ENCODE measurements at places on chromosomes 6 and 20.

DNA sequence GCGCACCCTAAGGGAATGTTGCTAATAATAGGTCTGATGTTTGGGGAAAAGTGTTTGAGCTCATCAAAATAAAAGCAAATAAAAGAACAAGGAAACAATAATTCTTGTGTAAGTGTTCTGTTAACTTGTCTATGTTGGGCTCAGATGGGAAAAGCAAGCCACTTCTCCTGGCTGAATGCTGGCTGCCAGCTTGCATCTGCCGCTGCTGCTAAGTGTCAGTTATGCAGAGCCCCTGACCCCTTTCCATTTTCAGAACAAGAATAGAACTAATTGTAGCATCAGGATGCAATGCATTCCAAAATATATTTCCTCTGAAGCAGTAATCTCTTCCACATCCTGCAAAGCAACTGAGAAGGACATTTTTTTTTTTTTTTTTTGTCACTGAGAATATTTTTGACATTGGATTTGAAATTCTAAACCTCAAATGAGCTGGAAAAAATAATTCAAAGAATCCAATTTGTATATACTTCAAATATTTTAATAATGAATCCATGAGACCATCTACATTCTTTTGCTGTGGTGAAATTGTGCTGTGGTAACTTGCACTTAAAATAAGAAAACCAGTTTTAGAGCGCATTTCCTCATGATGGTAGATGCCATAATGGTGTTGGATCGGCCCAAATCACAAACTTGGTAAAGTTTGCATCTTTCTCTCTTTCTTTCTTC lies 43.9 kb upstream of the DEK start:
- no peak for DNase-seq

DNA sequence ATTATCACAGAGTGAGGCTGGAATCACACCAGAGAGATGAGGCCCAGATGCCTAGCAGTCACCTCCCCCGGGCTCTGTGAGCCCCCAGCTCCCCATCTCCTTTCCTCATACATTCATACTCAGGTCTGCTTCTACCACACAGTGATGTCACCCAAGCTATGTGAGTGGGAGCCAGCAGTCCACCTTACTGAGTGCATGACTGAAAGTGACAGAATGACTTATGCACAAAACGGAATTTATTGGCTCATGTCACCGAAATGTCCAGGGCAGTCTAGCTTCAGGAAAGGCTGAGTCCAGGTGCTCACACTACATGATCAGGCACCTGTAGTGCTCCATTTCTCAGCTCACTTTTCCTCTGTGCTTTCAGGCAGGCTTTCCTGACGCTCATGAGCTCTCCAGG lies 36.7 kb upstream of the CCN6 start:
- DNase-seq, result no peak

GRCh38 chr6:71338540-71339316 lies 50.1 kb downstream of the OGFRL1 start:
- no peak for DNase-seq

- no peak for DNase-seq
Measured at GRCh38 chr6:41467627-41468404, 78.4 kb upstream of the FOXP4 start.

DNA sequence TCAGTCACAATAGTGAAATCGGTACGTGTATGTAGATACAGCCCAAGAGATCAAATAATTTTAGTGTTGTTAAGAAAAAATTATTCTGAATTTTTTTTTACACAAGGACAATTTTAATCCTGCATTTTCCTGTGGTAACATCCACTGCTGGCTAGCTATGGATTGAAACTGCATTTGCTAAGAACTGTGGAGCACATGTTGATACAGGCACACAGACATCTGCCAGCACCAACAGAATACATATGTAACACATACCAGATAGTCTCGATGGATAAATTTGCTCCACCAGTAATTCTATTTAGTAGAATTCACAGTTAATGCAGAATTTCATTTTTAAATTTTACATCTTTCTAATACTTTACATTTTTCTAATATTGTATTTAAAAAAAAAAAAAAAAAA lies 2.2 kb downstream of the ASIP start:
- DNase-seq, result no peak

DNA sequence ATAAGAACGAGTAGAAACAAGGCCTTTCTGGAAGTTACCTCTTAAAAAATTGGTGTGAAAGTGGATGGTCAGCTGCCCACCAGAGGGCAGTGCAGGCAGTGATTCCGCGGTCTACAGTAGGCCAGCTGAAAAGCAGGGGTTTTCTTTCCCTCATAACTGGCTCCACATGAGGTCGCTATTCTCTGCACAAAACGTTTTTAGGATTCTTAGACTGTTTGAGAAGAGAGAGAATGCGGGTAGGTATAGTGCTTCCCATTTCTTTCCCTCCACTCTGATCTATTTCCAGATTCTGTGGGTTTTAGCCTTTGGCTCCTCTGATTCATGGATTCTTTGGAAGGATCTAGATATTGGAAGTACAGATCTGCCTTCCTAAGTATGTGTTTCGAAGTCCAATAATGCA lies 14.2 kb downstream of the FIG4 start:
- DNase-seq, result peak; percentile 70

DNA sequence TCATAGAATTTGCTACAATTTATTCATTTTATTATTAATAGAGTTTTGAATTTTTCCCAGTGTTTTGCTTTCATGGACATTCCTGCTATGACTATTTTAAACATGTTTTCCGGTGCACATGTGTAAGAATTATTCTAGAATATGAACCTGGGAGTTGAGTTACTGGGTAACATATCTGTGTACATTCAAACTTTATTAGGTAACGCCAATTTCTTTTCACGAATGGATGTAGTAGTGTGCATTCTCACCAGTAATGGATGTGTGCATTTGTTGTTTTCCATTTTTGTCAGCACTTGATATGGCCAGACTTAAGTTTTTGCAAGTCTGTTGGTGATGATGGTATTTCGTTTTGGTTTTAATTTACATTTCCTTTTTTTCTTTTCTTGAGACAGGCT lies 118.8 kb downstream of the CDKAL1 start:
- no peak for DNase-seq

Measured in activated B cell treated with CpG ODN at 0.5 μM for 24 hours (primary cell).